ENCODE measurements at places on chromosomes 2 and 18.

- no peak for DNase-seq
Measured at GRCh38 chr2:181124497-181124896, 144.1 kb downstream of the UBE2E3 start.

DNA sequence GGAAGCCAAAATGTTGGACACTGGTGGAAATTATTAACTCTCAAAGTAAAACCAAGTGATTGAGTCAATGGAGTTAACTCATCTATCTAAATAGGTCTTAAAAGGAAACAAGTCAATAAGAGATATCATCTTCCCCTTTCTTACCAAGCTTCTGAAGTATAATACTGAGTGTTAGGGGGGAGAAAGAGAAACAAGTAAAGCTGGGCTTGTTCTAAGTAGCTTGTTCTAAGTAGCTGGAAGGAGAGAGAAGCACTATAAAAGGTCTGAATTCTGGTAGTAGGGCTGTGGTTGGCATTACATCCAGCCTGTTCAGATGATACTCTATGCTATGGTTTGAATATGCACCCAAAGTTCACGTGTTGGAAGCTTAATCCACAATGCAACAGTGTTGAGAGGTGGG lies 26.8 kb downstream of the YES1 start:
- DNase-seq = no peak

- DNase-seq = no peak
Measured at GRCh38 chr2:3041841-3042600, 335.6 kb downstream of the EIPR1 start.

DNA sequence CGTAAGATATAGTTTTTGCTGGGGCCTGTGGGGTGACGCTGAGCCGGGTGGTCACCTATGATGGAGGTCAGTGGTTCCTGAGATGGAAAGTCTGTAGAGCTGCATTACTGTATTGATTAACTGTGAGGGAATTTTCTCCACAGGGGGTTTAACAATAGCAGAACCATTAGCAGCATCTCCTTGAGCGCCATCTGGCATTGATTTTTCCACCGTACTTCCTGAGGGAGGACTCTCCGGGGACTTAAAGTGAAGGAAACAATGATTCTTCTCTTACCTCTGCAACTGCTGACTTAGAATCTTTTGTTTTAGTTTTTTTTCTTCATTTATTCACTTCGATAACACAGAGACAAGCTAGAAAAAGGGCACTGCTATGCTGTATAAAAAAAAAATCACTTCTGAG lies 22.6 kb upstream of the RNF125 start:
- DNase-seq = no peak

DNA sequence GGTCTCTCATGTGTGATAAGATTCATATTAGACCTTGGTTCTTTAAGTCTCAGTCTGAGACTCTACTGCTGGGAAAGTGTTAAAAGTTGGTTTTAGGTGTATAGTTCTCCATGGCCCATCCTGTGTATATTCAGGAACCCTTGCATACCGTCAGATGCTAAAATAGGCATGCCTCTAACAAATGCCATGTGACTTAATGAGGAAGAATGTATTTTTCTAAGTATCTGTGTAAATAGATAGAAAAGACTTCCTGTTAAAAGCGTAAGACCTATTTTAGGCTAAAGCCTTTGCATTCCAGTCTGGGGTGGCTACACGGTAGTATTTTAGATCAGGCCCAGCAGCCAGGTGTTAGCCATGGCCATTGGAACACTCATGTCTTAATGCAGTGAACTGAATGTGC lies 73.3 kb downstream of the RHBDD1 start:
- DNase-seq = no peak

GRCh38 chr2:205171261-205171940 lies 510.9 kb upstream of the NRP2 start:
- no peak for DNase-seq

Data from inflammatory macrophage treated with lipopolysaccharide for 1 hour (primary cell).